ENCODE measurements at places on chromosomes 13 and 19.

GRCh38 chr13:51769455-51770127, 34.4 kb downstream of the DHRS12 start:
- no peak for DNase-seq

DNA sequence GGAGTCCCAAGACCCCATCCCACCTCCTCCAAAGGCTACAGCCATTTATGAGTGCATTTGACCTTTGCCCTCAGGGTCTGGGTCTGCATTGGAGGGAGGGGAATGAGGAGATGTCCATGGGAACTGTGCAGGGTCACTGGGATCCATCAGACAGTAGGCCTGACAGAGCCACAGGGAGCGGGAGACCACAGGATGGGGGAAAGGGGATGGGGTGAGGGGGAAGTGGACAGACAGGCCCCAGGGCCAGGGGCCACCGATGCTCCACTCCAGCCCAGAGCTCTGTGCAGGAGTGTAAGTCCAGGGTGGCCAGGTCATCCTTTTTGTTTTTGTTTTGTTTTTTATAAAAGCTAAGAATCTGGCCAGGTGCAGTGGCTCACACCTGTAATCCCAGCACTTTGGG, 82.5 kb downstream of the CHST8 start:
- no peak for DNase-seq

- DNase-seq: no peak
Measured at GRCh38 chr13:40635315-40635995, 31.0 kb downstream of the FOXO1 start.

GRCh38 chr19:51136851-51137551, 5.1 kb upstream of the SIGLEC7 start:
- DNase-seq: no peak

- DNase-seq: no peak
Measured at GRCh38 chr19:1275976-1276627, 772 bp downstream of the FAM174C start.

- no peak for DNase-seq
Measured at GRCh38 chr13:104002216-104002615, 936.0 kb upstream of the SLC10A2 start.

- no peak for DNase-seq
Measured at GRCh38 chr13:80215368-80215767, 125.6 kb downstream of the SPRY2 start.

- no peak for DNase-seq
Measured at GRCh38 chr13:43546251-43546650, 240.5 kb downstream of the ENOX1 start.

DNA sequence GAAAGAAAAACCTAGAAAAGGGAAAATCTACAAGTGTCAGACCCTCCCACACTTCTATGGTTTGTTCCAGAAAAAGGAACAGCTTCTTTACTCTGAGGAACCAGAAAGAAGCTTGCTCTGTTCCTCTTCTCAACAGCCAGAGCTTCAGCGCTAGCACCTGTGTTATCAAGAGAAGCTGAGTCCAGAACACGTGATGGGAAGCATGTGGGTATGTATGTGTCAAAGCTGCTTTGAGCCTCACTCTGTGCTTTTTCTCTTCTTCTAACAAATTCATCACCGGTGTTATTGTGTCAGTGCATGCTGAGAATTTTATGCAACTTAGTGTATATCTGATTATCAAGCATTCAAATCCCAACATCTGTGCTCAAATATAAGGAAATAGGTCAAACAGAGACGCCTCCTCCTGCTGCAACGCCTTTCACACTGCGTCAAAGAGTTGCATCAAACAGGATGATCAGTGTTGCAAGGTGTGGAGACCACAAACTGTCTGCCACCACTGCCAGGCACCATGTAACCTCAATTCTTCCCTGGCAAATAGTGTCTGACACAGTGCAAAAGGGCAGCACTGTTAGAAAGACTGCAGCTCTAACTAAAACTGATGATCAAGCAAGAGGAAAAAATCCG, 83.9 kb downstream of the LRRC63 start:
- peak; percentile 29 for DNase-seq

DNA sequence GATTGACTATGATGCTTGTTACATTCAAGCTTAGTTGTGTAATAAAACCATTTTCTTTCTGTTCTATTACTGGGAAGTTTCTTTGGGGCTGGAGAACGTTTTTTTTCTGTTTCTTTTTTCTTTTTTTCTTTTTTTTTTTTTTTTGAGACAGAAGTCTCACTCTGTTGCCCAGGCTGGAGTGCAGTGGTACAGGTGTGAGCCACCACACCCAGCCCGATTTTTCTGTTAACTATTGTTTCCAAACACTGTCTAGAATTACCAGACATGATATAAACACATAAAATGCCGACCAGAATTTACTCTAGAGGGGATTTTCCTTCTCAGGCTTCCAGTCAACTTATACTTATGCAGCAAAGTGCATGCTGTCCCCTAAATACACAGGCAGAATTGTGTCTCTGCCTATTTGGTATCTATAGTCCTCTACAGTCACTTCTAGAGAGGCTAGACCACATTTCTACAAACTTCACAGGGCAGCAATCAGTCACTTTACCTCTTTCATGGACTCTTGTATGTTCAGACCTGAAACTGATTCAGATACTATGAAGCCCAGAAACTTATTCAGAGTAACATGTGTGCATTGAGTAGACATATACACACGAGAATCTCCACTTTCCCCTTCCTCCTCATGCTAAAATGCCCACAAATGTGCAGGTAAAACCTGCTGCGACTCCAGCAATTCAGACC, 121.2 kb downstream of the ZNF737 start:
- DNase-seq: no peak

DNA sequence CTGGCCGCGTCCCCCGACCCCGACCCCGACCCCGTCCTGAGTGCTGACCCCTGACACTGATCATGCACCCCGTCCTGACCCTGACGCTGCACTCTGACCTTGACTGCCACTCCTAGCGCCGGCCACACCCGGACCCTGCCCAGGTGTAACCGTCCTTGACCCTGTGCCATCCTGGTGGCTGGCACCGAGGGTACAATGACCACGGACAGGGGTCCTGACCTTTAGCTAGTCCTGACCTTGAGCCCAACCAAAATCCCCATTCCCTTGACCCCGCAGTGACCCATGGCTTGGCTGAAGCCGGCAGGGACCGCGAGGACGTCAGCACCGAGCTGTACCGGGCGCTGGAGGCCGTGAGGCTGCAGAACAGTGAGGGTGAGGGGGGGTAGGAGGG, 25.9 kb downstream of the CLEC4M start:
- no peak for DNase-seq

GRCh38 chr13:95226932-95227695, 74.1 kb downstream of the ABCC4 start:
- DNase-seq: no peak

DNA sequence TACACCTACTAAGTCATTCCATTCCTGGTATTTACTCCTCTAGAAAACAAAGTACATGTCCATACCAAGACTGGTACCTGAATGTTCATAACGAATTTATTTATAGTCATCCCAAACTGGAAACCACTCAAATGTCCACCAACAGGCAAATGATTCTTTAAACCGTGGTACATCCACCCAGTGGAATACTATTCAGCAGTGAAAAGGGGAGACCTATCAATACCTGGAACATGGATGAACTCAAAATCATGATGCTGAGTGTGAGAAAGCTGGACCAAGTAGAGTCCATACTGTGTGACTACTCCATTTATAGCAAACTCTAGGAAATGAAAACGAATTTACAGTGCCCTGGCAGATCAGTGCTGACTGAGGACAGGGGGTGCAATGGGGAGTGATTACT, 11.9 kb upstream of the NAPA start:
- DNase-seq: no peak

- no peak for DNase-seq
Measured at GRCh38 chr13:113164492-113164891, 6.0 kb downstream of the PROZ start.

- DNase-seq: no peak
Measured at GRCh38 chr19:42252365-42253244, 2.3 kb downstream of the ERF start.

GRCh38 chr19:35204799-35205732, 23.5 kb downstream of the FAM187B start:
- no peak for DNase-seq

GRCh38 chr13:77537289-77537919, 1.9 kb downstream of the SCEL start:
- DNase-seq: no peak

GRCh38 chr13:101917833-101918661, 465.6 kb downstream of the ITGBL1 start:
- DNase-seq: no peak

GRCh38 chr13:74114202-74114601, 20.0 kb downstream of the KLF12 start:
- no peak for DNase-seq

DNA sequence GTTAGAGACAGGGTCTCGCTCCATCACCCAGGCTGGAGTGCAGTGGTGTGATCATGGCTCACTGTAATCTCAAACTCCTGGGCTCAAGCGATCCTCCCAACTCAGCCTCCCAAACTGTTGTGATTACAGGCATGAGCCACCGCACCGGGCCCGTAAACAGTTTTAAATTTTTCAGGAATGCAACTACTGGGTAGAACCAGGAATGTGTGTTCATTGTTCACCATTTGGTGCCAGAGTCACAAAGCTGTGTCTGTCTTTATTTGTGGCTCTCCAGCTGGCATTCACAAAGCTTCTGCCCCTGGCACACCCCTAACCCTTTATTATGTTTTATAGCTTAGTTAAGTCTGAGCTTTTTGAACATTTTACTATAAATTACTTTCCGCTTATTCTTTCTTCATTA, 19.8 kb upstream of the ACP7 start:
- DNase-seq: no peak

Data from activated CD8-positive, alpha-beta memory T cell treated with anti-CD3 and anti-CD28 coated beads for 1 hour (primary cell).